ENCODE measurements at places on chromosomes 1 and 21.

- no peak for DNase-seq
Observed at GRCh38 chr1:180945551-180945950, 32.9 kb downstream of the KIAA1614 start.

DNA sequence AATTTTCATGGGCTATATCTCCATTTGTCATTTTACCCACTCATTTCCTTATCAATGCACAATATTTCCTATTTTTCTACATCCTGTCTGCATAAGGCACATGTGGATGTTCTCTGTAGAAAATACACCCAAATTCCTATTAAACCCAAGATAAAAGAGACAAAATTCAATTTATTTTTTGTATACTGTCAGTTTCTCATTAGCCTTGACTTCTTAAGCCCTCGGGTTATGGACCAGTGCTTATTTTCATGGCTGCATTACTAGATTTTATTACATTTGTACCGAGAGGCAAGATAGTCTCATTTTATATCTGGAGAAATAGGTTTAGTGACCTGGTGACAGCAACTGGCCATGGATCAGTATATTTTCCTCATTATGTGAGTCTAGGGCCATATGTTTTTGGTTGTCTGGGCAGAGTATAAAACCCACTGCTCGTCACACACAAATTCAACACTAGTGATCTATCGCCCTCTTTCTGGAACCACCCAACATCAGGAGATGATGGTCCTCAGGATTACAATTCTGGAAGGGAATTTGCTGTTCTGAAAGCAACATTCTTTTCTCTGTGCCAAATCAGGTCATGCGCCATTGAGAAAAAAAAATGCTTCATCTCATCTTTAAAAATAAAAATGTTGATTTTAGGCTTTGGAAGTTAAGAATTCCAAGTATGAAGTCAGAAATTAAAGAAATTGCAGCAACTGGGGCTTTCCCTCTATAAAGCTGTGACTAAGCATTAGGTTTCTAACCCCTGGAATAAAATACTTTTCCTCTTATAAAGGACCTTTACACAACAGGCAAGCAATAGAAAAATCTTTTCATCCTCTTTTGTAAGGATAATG lies 81.4 kb downstream of the ASTN1 start:
- DNase-seq: no peak

- no peak for DNase-seq
Observed at GRCh38 chr1:98677288-98677687, 15.8 kb downstream of the SNX7 start.

- no peak for DNase-seq
Observed at GRCh38 chr1:156226116-156226538, 13.3 kb downstream of the PMF1 start.

DNA sequence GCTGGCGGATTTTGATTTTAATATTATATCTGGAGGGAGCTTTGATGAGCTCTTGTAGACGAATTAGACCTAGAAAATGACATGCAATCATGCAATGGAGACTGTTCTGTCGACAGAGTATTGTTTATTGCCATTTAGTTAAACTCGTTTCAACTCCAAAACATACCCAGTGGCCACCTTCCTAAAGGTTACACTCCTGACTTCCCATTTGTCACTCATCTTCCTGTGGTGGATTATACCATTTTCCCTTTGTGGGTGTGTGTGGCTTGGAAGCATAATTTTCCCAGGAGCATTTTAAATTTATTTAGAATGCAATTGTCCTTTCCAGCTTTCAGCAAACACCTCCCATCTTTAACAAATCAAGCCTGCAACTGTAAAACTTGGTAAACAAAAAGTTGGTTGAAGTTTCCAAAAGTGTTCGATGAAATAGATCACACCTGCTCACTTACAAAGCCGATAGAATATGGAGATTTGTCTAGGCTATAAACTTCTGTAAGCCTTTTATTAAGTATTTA lies 266.6 kb downstream of the GRIK1 start:
- DNase-seq: no peak

DNA sequence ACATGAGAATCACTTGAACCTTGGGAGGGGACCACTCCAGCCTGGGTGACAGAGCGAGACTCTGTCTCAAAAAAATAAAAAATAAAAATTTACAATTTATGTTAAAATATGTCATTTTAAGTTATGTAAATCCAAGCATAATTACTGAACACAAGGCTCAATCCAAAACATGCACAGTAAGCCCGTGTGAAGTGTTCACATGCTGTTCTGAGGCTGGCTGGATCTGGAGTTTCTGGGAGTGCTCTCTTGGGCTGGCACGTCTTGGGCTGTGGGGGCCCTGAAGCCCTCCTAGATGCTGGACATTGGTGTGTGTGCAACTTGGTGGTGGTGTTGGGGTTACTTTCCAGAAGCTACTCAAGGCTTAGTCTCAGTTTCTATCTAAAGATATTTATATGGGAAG lies 25.2 kb downstream of the ADARB1 start:
- no peak for DNase-seq

DNA sequence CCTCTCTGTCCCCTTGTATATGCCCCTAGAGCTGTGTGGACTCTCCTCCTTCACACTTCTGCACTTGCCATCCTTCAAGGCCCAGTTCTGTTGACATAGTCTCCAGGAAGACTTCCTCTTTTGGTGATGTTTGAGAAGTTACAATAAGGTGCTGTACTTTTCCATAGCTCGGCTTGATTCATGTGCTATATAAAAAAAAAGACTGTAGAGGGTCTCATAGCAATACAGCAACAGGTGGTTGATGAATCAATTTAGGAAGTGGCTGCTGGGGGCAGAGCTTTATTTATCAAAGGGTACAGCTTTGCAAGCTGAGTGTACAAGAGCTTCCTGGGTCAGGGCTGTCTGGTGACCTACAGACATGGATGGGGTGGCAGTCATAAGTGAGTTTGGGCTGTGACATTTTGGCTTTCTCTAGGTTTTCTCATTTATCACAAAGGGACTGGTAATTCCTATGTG lies 102.7 kb downstream of the RUNX1 start:
- DNase-seq: no peak
